ENCODE measurements at places on chromosomes 6 and 20. TPM values are rescaled to one million over a fixed set of nuclear protein-coding genes. Genes with fewer than 3 reads are reported as not detected.

The B3GAT2 gene
- total RNA-seq, result under 0.01 TPM

The MLN gene
- not detected for total RNA-seq

The C6orf141 gene
- 6.5 TPM for total RNA-seq

The ASIP gene
- not detected for total RNA-seq

The NKAIN4 gene
- not detected for total RNA-seq

The PPP1R16B gene
- not detected for total RNA-seq

The LY6G6D gene
- not detected for total RNA-seq

The MAP3K7 gene
- 32.8 TPM for total RNA-seq

The TSPO2 gene
- total RNA-seq, result not detected

The ZC2HC1B gene
- total RNA-seq, result not detected

The CRISP2 gene
- not detected for total RNA-seq

The AIG1 gene
- 41.6 TPM for total RNA-seq

The BTN1A1 gene
- not detected for total RNA-seq

The SEMG1 gene
- not detected for total RNA-seq
